ENCODE measurements at places on chromosomes 3 and 15. TPM values are rescaled to one million over a fixed set of nuclear protein-coding genes. Genes with fewer than 3 reads are reported as not detected.

DNA sequence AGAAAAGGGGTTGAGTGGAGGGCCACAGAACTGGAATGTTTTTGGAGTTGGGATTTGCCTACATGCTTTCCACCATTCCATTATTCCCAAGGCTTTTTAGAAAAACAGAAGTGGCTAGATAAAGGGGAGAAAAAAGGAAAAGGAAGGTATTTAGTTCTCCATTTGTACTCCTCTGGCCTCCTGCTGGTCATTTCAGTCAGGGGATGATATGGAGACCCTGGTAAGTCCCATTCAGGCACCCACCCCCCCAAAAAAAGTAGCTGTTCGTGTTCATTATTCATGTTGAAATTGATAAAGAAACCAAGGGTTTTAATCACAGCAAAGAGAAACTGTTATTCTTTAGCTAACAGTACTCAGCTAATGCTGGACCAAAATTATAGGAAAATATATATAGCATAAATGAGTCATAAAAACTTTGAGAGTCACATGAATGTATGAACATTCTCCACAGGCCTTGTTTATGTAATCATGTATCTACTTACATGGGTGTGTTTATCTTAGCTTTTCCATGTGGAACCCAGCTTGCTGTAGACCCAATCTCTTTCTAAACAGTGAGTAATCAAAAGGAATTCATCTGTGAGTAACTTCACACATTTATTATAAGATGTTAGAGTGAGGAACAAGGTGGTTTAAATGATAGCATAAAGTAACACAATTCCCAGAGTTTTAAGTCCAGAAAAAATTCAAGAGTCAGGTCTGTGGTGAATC is 167.2 kb downstream of the KCNMB2 start:
- DNase-seq: no peak

DNA sequence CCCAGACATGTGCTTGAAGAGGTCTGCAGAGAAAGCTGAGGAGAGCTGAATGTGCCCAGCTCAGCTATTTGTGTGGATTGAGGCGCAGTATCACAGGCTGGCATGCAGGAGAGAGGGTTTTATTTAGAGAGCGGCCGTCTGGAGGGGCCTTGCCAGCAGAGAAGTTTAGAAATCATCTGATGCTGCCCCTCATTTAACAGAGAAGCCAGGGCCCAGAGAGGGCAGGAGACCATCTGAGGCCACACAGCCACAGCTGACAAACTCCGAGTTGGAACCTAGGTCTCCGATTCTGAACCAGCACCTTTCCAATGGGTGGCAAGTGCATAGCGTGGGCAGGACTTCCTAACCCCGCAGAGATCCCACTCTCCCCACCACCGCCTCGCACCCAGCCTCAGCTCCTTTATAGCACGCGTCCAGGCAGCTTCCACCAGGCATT is 101.0 kb downstream of the LSM3 start:
- DNase-seq: no peak

GRCh38 chr3:28905798-28906197 is 375.1 kb upstream of the RBMS3 start:
- no peak for DNase-seq

Gene CFAP44
- 14.1 TPM for total RNA-seq

DNA sequence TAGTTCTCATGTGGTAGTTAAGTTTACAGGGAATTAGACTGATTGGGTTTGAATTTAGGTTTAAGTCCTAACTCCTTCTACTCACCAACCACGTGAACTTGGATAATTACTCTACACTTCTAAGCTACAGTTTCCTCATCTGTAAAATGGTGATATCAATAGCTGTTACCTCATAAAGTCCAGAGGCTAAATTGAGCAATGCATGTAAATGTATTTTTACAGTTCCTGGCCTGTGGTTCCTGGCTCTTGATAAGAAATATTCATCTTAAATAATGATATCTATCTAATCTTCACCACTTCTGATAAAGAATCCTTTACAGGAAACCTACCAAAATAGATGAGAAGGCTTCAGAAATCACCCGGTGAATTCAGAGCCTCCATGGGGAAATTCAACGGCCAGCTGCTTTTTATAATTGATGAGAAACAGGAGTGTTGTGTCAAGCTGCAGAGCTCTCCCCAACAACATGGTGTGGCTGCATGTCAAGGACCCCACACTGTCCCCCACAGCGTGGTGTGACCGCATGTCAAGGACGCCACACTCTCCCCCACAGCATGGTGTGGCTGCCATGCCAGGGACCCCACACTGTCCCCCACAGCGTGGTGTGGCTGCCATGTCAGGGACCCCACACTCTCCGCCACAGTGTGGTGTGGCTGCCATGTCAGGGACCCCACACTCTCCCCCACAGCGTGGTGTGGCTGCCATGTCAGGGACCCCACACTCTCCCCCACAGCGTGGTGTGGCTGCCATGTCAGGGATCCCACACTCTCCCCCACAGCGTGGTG is 80.8 kb upstream of the PEX5L start:
- no peak for DNase-seq

DNA sequence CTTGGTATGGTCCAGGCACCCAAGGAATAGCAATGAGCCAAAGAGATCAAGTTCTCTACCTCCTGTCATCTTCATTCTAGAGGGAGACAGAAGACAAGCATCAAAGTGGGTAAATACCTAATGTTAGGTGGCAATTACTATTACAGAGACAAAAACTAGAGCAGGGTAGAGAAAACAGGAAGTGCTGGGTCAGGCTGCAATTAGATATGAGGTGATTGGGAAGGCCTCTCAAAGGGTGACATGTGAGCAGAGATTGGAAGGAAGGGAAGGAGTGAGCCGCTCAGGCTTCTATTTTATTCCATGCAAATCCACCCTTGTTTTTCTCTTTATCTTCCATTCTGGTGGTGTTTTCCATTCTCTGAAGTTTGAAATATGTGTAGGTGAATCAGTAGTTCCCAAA is 37.4 kb downstream of the EBLN2 start:
- no peak for DNase-seq

DNA sequence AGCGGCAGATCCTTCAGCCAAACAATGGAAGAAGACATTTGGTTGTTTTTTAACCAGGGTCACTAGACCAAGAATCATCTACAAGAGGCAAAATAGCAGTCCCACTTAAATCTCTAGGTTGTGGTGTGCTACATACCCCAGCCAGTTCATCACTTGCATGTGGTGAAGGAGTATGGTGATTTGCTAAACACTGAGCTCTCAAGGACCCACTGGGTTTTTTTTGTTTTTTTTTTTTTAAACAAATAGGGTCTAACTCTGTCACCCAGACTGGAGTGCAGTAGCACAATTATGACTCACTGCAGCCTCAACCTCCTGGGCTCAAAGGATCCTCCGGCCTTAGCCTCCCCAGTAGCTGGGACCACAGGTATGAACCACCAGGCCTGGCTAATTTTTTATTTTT is 508.0 kb downstream of the FOXP1 start:
- no peak for DNase-seq

GRCh38 chr15:90869601-90870353 is 1.4 kb downstream of the FURIN start:
- DNase-seq: peak; percentile 88

- DNase-seq: no peak
These were observed 45.2 kb upstream of the FILIP1L start for GRCh38 chr3:100159331-100160153.

DNA sequence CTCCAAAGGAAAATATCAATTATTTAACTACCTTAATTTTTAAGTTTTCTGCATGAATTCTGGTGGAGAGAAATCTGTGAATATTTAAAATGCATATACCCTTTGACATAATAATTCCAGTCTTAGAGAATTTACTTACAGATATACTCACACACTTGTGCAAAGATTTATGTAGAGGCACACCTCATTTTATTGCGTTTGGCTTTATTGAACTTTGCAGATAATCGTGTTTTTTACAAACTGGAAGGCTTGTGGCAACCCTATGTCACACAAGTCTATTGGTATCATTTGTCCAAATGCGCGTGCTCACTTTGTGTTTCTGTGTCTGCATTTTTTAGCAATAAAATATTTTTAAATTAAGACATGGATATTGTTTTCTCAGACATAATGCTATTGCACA is 81.5 kb downstream of the SENP2 start:
- DNase-seq: no peak

DNA sequence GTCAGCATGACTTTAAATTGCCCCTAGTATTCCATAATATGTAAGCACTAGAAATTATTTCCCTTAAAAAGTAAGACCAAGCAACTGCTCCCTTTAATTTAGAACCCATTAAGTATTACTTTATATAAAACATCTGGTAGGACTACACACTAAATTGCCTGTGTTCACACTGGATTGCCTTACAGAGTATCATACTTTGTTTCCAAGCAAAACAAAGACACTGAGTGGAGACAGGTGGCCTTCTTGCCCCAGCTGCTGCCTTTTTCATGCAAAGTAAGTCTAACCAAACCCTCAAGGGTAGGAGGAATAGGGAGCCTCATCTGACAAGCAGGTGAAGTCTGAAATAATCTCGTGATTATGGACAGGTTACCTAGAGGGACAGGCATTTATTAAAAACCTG is 87.3 kb downstream of the PEX5L start:
- DNase-seq: no peak

Gene CFAP92
- total RNA-seq: 2.0 TPM

Gene FBN1
- 75.3 TPM for total RNA-seq

- no peak for DNase-seq
These were observed 40.5 kb upstream of the IGSF10 start for GRCh38 chr3:151501171-151501922.

DNA sequence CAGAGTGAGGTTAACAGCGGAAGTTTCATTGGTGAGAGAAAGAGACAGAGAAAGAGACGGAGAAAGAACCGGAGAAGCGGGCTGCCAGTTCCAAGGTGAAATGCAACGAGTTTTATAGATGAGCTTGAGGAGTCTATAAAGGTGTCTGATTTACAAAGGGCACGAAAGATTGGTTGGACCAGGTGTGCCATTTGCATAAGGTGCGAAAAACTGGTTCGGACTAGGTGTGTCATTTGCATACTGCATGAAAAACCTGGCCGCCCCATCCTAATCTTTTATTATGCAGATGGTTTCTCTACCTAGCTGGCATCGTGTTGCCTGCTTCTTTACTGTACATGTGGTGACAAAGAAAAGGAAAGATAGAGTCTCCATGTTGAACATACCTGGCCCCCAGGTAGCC is 253.8 kb upstream of the IGF1R start:
- no peak for DNase-seq

DNA sequence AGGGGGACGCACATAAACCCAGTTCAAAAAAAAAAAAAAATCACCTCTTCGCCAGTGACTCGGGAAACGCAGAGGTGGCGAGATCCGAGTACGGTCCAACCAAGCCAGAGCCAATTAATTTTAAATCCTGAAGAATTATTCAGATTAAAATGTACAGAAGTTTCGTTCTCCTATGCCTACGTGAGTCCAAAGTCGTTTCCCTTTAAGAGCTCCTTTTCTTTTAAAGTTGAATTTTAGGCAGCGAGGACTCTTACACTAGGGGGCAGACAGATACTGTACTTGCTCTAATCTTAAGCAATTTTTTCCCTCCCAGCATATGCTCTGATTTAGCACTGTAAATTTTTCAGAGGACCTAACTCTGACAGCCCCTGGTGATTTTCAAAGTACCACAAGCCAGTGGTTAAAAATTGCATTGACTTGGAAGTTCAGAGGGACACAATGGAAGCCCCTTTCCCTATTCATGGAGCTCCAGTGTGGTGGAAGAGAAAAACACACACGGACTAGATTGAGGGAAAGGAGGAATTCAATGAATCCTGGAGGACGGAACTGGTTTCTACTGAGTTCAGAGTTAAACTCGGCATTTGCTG is 3.3 kb upstream of the NR2F2 start:
- DNase-seq: no peak

Gene MLF1
- total RNA-seq: 13.5 TPM

DNA sequence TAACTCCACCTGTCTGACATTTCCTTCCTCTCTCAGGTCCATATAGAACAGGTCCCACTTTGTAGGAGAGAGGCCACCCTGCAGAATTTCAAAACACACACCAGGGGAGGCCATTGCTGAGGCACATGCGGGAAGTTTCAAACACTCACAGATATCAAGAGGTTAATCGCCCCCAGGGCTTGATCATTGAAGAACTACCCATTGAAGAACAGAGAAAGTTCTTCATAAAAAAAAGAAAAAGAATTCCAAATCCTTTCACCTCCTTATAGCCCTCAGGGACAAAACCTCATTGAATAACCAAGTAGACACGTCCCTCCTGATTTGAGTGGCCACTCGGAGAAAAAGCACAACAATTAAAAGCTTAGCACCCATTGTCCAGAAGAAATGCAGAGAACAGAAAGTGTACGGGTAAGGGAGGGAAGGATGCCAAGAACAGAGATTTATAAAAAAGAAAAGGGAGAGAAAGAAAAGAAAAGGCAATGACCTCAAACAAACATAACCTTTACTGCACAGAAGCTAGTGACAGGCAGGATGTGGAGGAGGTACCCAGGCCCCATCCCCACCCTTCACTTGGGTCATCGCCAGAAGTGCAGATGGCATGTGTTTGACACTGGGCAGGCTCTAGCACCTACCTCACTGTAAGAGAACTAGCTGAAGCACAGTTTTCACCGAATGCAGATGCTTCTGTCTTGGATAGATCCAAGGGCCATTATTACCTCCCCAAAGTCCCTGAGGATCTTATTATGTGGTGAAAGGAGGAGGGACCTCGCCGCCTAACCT is 112.3 kb upstream of the HES1 start:
- no peak for DNase-seq

Gene SI
- total RNA-seq: not detected

DNA sequence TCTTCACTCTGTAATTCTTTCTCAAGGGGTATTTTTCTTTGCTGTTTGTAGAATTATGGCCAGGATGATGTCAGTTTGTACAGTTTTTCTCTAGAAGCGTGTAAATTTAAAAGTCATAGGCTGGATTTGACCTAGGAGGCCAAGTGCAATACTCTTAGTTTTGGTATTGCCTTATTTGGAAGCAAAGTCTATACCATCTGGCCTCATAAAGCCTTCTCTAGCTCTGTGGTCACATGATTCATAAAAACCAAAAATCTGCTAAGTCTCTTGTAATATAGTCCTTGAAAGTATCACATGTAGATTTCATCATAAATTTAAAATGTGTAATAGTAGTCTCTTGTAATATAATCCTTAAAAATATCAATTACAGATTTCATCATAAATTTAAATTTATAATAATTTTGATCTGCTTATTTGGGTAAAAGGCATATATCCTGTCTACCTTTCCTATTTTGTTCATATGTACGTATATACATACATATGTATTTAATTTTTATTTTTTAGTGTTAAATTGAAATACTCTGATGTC is 25.6 kb downstream of the TEX9 start:
- no peak for DNase-seq

- DNase-seq: no peak
These were observed 10.9 kb downstream of the RMDN3 start for GRCh38 chr15:40743921-40744814.

GRCh38 chr3:674116-674515 is 418.7 kb upstream of the CNTN6 start:
- DNase-seq: no peak

- DNase-seq: no peak
These were observed 163.6 kb upstream of the COL8A1 start for GRCh38 chr3:99474776-99475175.

Gene IL12A
- 2.9 TPM for total RNA-seq

Gene CYP8B1
- total RNA-seq: not detected

GRCh38 chr15:61834076-61834697 is 226.1 kb downstream of the VPS13C start:
- peak; percentile 81 for DNase-seq

GRCh38 chr3:30502742-30503073 is 103.7 kb upstream of the TGFBR2 start:
- DNase-seq: no peak
